ENCODE measurements at places on chromosomes 5 and 9.

DNA sequence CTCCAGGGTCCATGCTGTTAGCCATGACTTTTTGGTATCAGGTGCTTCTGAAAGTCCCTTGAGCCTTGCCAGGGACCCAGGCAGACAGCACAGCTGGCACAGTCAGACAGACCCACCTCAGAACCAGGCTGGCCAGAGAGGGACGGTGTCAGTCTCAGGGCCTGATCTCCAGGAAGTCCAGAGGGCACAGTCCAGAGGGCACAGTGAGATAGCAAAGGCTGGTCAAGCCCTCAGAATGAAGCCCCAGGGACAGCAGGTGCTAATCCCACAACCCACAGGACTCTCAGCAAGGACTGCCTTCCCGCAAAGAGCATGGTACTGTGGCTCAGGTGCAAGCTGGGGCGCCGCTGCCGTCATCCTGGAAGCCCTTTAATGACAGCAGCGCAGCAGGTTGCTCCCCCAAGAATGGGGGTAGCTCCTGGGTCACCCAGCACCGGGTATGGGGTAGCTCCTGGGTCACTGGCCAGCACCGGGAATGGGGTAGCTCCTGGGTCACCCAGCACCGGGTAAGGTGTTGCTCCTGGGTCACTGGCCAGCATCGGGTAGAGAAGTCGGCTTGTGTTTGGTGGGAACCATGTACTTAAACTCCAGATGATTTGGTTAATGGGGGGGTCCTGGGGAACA lies 105.6 kb upstream of the PHYKPL start:
- no peak for DNase-seq

DNA sequence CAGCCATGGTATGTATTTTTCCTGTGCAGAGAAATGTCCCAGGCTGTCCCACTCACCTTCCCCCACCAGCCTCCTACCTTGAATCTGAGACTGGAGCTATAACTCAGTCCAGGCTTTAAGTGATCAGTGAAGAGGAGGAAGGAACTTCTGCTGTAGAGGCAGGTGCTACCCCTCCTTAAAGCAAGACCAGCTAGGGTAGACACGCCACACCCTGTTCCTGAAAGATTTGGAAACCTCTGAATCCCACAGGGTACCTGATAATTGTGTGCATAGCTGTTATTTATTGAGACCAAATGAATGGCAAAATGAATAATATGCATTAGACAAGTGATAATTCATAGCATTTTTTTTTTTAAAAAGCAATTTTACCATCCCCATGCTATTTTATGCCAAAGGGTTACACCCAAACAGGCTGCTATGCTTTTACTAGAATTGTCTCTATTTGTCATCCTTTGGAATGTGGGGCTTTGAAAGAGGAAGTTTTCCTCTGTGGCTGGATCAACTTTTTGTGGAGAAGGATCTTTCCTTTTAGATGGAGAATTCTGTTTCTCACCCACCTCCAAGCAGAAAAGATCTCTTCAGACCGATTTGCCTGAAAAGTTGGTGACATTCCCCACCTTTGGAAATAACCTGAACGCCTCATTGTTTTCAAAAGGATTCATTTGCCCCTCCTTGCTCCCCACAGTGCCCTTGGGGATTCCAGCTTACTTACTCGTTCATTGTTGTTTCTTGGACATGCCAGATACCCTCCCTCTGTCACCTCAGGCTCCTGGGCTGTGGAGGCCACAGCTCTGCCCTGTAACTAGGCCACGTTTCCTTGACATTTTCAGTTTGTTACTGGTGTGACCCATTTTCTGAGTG lies 248.7 kb downstream of the NR3C1 start:
- no peak for DNase-seq

- DNase-seq = no peak
These were observed 282.3 kb upstream of the TUT7 start for GRCh38 chr9:86636519-86636918.

DNA sequence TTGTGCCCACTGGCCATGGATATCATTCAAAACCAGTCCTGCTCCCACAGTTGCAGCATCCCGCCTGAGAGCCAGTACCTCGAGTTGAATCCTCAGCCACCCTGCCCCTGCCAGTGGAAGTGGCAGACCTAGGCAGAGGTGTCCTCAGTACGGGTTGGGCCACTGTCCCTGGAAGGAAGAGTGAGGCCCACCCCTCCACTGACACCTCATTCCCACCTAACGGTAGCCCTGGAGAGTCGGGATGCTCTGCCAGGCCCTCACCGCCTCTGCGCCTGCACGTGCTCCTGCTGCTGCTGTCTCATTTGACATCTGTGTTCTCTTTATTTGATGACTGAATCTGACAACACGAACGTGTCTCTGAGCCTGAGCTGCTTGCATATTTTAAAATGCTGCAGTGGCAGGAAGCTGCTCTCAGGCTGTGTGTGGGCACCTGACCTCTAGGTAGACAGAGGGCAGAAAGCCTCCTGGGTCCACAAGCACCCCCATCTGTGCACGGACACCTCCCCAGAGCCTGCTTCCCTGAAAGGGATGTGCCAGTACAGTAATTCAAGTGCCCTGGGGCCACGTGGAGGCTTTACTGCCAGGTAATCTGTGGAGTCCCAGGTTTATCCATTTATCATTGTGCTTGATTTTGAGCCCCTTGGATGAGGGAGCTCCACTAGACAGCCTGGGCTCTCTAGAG lies 194.7 kb downstream of the CACNA1B start:
- no peak for DNase-seq

DNA sequence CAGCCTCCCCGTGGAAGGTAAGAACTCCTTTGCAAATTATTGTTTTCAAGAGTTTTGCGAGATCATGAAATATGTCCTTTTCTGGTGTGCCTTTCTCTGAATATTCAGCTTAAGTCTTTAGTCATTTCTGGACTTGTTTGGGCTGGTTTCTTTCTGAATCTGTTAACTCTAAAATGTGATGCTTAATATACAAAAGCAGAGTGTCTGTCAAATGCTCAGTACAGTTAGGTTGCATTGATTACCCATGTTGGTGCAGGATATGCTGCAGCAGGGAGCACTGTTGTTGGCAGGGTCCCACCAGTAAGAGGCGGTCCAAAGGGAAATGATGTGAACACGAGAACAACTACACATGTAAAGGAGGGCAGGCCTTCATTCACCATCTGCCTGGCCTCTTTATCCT lies 47.7 kb downstream of the SPTAN1 start:
- DNase-seq = no peak

GRCh38 chr9:129671065-129671464 lies 5.6 kb downstream of the PRRX2 start:
- DNase-seq = no peak

DNA sequence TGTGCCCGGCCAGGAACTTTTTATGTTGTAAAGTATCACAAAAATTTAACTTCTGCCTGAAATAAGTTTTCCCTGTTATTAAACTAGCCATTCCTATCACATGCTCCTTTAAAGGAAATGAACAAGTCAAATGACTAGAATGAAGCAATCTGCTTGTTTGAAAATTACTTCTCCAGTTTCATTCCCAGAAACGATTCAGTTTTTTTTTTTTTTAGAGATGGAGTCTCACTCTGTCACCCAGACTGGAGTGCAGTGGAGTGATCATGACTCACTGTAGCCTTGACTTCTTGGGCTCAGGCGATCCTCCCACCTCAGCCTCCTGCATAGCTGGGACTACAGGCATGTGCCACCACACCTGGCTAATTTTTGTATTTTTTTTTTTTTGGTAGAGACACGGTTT lies 13.3 kb upstream of the GNG10 start:
- no peak for DNase-seq

GRCh38 chr5:174825587-174825986 lies 101.2 kb downstream of the MSX2 start:
- DNase-seq = no peak

- no peak for DNase-seq
These were observed 6.2 kb upstream of the VPS13A start for GRCh38 chr9:77170991-77171699.

- DNase-seq = no peak
These were observed 29.5 kb downstream of the NPR3 start for GRCh38 chr5:32740651-32741050.

GRCh38 chr9:32886021-32886420 lies 102.7 kb downstream of the TMEM215 start:
- no peak for DNase-seq

DNA sequence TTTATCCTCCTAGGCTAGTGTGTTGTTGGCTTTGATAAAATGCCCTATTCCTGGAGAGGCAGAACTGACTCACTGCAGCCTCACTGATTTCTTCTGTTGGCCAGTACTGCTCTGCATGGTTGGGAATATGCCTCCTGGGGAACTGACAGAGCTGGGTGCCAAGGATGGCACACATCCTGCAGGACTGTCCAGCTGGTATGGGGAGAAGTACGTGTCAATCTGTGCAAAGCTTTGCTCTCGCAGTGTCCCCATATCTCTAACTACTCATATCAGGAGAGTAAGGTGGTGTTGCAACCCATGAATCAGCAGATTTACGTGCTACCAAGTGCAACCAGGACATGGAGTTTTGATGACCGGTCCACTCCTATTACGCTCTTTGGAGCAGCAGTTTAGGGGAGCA lies 74.7 kb downstream of the TEK start:
- no peak for DNase-seq

GRCh38 chr5:77718934-77719610 lies 57.1 kb downstream of the TBCA start:
- DNase-seq = no peak

- DNase-seq = no peak
These were observed 214.0 kb downstream of the ENC1 start for GRCh38 chr5:74426506-74426905.

- no peak for DNase-seq
These were observed 274.9 kb downstream of the AUH start for GRCh38 chr9:91086657-91087461.

- DNase-seq = no peak
These were observed 143.6 kb downstream of the PDE4D start for GRCh38 chr5:59749782-59750520.

Measured in hypothalamus (tissue), 51 donors.